ENCODE measurements at places on chromosomes 3 and 15.
A peak's percentile ranks its signal among the peaks of the same experiment; 100 is the strongest.

- DNase-seq = no peak
Measured at GRCh38 chr3:58528629-58529028, 8.4 kb downstream of the ACOX2 start.

DNA sequence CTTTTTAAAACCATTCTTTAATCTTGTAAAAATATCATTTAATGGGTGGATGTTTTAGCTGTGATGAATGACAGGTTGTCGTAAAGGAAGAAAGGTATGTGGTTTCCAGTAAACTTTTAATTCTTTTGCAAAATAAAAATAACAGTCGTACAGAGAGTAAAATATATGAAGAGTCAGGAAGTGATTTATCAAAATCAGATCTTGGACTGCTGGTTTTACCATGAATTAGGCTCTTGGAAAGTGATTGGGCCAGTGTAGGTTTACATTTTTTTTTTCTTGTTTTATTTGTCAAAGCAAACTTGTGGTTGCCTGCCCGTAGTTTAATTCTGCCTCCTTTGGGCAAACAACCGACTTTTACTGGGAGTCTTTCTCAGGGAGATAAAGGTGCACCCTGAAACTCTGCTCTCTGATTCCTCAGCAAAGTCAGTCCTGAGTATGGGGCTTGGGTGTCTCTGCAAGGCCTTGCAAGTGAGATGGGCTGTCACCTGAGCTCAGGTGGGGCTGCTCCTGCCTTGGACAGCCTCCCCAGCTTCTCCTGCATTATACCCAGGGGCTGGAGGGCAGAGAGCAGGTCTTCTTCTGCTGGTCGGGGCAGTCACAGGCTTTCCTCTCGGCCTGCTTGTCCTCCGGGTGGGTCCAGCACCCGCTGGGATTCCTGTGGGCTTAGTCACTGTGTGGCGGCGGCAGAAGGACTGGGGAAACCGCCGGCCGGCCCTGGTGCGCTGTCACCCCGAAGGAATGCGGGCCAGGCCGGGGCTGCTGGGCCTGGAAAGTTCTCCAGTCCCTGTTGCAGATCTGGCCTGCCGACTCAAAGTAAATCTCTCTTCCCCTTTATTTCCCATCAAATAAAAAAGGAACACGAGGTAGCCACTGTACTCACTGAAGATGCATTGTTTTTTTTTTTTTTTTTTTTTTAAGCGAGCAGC lies 79.0 kb downstream of the IGF1R start:
- no peak for DNase-seq

DNA sequence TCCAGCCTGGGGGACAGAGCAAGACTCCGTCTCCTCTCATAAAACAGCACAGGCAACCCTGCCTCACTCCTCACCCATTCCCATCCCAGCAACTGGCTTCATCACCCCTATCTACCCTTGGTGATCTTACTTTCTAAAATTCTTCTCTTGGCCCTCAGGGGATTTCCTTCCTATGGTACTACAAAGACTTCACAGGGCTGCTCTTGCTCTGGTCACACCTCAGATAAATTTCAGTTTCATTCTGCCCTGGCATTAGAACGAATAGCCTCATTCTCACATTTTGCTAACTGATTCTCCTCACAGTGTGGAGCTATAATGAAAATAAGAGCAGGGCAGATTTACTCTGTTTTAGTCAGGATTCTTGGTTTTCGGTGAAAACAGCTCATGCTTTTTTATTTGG lies 22.1 kb upstream of the CRBN start:
- DNase-seq = no peak

GRCh38 chr3:32978331-32978730 lies 26.9 kb downstream of the CCR4 start:
- DNase-seq = no peak

- DNase-seq = no peak
Measured at GRCh38 chr15:28875461-28876000, 10.2 kb upstream of the APBA2 start.

DNA sequence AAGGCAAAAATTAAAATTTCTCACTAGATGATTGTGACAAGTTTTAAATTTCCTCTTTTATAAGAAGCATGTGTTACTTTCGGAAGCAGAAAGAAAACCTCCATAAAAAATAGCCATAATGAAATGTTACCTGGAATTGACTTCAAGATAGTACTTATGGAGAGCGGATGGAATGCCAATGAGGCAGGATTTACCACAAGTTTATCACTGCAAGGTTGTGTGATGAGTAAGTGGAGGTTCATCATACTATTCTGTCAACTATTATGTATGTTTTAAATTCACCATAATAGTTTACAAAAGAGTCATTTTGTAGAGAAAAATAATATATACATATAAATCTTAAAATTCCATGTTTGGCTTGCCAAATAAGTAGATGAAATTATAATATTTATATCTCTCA lies 230.3 kb downstream of the SCAPER start:
- no peak for DNase-seq

- DNase-seq = no peak
Measured at GRCh38 chr3:114212646-114213045, 24.7 kb downstream of the ZNF80 start.

DNA sequence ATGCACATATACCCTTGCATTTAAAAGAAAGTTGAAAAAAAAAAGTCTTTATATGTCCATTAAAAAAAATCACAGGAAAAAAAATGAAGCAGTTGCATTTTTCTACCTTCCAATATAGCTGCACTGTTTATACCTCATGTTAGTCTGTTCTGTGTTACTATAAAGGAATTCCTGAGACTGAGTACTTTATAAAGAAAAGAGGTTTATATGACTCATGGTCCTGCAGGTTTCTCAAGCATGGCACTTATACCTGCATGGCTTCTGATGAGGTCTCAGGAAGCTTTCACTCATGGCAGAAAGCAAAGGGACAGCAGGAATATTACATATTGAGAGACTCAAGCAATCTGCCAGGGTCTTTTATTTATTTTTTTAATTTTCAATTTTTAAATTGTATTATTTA lies 277.2 kb upstream of the BCHE start:
- no peak for DNase-seq

DNA sequence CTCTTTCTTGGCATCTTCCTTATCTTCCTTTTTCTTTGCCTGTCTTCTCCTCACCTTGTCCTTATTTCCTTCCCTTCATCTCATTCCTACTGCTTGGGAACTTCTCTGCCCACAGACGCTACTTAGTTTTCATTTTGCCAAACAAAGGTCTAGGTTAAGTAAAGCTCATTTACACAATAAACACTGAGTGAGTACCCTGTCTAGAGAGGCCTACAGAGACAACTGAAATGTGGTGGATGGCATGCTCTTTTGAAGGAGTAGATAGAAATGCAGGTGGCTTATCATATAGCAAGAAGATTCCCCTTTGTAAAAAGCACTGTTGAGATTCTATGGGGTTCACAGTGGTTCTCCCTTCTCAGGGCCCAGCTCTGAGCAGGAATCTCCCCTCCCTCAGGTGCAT lies 319.0 kb downstream of the CNTN3 start:
- DNase-seq = no peak

GRCh38 chr3:114809668-114810413 lies 337.2 kb downstream of the ZBTB20 start:
- DNase-seq = no peak

DNA sequence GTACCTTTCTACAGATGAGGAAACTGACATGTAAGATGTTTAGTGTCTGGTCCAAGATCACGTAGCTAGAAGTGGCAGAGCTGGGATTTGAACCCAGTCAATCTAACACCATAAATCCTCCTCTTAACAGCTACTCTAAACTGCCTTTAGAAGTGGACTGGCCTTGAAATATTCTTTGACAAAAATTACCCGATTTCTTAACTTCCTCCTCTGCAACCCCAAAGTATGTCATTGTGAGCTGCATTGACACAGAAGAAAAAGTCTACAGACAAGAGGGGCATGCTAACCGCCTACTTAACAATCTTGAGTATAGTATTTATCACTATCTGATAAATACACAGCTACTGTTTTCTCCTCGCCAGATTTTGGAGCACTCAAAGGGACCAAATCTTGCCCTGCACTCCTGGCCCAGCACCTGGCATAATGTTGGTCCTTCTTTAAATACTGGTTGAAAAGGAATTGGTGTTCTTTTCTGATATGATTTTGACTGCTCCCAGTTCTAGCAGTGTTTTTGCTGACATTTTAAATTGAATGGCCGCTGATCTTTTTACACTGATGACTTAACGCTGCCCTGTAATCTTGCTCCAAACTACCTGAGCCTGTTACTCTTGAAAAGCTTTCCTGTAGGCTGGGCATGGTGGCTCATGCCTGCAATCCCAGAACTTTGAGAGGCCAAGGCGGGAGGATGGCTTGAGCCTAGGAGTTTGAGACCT lies 36.9 kb downstream of the ITPR1 start:
- no peak for DNase-seq

DNA sequence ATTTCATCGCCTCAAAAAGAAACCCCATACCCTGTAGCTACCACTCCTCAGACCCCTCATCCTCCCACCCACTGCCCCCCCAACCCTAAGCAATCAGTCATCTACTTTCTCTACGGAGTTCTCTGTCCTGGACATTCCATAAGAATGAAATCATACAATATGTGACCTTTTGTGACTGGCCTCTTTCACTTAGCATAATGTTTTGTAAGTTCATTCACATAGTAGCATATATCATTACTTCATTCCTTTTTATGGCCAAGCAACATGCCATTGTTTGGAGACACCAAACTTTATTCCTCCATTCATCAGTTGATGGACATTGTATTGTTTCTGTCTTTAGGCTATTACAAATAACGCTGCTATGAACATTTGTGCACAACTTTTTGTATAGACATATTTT lies 64.2 kb downstream of the TNIK start:
- no peak for DNase-seq

- no peak for DNase-seq
Measured at GRCh38 chr3:46482632-46483350, 15.0 kb upstream of the RTP3 start.

- DNase-seq = no peak
Measured at GRCh38 chr15:87569581-87569980, 687.0 kb downstream of the NTRK3 start.

DNA sequence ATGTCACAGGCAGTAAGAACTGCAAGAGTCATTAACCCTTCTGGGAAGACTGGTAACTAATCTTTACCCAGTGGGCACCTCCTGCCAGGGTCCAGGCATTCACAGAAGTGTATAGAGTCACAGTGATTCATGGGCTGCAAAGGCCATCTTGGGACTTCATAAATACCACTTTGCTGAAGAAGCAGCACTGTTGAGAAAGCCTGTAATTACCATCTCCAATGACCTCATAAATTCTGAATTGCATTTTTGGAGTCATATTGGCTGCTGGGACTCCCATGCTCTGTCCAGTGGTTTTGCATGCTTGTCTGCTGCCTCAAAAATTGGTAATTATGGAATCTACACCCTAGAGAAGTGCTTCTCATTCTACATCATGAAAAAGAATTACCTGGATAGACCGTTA lies 837.2 kb downstream of the NTRK3 start:
- DNase-seq = no peak

GRCh38 chr3:75001330-75001729 lies 386.9 kb upstream of the CNTN3 start:
- no peak for DNase-seq

- no peak for DNase-seq
Measured at GRCh38 chr3:64450396-64450956, 225.2 kb upstream of the PRICKLE2 start.

- DNase-seq = no peak
Measured at GRCh38 chr3:32347343-32348125, 44.1 kb upstream of the CMTM7 start.

DNA sequence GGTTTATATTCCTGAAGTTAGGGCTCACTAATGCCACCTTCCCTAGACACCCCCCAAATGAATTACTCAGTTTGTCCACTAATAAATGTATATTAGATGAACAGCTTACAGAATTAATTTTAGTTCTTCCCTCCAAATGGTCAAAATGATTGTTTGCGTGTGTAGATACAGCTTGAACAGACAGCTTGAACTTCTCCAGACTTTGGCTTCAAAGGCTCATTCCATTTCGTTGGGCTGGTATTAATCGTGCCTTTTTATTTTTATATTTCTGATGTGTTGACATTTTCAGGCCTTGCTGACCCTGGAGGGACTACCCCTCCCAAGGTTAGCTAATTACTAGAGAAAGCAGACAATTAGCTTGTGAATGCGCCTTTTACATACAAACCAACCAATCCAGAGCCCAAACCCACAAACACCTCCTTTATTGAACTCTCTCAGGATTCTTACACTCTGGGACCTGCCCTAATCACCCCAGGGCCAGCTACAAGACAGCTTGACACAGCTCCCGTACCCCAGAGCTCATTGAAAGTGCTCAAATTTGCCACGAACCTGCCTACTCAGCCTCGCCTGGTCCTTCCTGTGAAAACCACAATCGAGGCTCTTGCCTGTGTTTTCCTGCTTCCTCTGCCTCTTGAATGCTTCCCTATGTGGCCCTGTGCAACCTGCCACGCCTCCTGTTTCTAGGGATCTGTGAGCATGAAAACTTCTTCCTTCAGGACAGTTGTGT lies 40.3 kb downstream of the RPL22L1 start:
- DNase-seq = no peak

- DNase-seq = no peak
Measured at GRCh38 chr3:116035429-116035828, 409.9 kb downstream of the LSAMP start.

GRCh38 chr3:195913382-195913781 lies 5.0 kb upstream of the TNK2 start:
- DNase-seq = no peak

DNA sequence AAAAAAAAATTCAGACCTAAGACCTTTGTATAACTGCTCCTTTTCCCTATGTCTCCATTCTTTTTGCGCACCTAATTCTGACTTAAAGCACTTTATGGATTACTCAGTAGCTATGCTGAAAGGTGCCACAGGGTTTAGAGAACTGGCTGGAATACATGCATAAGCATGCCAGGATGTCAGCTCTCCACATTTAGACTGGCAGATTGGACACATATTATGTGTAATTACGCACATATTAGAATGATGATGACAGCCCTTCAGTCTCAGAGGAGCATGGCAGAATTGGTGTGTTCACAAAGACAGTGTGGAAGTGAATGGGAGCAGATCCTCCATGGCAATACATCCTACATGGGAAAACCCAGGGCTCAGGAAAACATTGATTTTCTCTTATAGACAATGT lies 108.1 kb upstream of the LSAMP start:
- DNase-seq = no peak

DNA sequence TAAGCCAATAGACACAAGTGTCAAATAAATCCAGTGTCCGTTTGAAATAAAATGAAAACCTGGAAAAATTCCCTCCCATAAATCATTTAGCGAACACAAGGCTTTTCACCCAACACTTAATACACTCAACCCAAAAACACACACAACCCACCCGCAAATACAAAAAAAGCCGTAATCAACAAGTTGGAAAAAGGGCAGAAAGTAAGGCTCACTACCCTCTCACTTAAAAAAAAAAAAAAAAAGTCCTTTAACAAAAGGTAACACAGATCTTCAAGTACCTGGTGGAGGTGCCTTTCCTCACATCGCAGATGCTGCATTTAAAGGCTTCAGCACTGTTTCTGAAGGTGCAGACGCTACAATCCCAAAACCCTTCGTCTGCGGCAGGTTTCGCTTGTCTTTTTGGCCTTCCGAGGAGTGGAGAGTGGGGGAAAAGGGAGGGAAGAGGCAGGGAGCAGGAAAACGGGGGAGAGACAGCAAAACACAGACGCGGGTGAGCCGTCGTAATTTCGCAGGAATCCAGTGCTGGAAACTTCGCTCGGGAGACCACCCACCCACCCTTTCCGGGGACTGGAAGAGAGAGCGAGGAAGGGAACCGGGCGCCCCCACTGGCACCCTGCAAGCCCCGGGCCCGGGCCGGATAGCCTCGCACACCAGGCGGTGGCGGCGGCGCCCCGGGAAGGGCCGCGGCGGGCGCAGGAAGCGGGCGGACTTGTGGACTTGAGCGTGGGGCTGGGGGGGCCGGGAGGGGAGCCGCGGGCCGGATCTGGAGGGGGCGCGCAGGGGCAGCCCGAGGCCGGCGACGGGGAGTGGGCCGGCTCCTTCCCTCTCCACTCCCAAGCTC lies 401.8 kb downstream of the SHQ1 start:
- DNase-seq = peak; percentile 5

Measured in NCI-H2171 (cell line).